ENCODE measurements at places on chromosomes 1 and 21.

DNA sequence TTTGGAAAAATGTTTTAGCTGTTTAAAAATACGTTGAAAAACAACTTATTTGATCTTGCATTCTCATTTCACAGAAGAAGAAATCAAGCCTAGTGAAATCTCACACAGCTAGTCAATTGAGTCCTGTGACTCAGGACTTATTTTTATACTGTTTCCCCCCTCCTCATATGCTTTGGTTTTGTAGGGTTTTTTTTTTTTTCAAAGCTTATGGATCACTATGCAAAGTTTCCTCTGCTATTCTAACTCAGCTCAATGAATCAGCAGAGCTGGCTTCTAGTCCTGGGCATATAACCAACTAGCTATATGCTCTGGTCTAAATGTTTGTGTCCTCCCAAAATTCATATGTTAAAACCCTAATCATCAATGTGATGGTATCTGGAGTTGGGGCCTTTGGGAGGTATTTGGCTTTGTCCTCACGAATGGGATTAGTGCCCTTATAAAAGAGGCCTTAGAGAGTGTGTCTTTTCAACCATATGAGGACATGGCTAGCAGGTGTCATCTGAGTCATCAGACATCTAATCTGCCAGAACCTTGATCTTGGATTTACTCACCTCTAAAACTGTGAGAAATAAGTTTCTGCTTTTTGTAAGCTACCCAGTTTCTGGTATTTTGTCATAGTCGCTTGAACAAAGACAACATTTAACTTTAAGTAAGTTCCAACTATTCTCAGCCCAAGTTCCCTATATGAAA lies 317.2 kb upstream of the C1orf87 start:
- no peak for DNase-seq

- DNase-seq = no peak
These were observed 8.1 kb upstream of the EPHB2 start for GRCh38 chr1:22702296-22703085.

- DNase-seq = no peak
These were observed 5.8 kb downstream of the ABCB10 start for GRCh38 chr1:229552732-229553131.

DNA sequence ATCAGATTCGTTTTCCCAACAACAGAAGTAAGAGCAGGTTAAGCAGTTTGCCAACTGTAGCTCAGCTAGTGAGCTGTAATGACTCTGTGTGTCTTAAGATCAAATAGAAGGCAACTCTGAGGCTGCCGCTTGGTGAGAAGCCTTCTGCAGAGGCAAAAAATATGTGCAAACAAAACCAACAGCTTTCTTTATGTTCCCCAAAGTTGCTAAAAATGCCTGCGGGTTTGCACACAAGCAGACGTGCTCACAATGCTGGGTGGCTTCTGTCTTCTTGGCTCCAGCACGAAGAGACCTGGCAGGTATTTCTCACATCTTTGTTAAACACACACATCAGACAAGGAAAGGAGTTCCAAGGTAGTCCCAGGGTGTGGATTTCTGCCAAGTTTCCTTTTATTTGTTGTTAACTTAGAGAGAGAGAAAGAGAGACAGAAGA lies 158.9 kb upstream of the JUN start:
- DNase-seq = no peak

- DNase-seq = peak; percentile 20
These were observed 31.9 kb upstream of the RGS21 start for GRCh38 chr1:192284927-192285326.

DNA sequence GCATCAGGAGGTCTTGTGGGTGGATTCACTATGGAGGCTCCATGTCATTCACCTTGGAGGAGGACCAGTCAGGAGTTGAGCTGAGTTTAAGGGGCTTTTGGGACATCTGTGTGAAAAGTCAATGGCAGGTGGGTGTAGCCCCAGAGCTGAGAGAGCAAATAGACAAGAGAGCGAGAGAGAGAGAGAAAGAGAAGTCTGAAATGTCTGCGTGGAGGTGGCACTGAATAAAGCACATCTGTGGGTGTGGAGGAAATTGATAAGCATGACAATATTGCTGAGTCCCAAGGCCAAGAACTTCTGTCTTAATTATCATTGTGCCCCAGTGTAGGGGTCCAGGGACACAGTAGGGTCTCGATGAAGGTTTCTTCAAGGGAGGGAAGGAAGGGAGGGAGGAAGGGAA lies 79.5 kb upstream of the VAMP3 start:
- DNase-seq = no peak

GRCh38 chr1:78549891-78550290 lies 59.1 kb downstream of the PTGFR start:
- no peak for DNase-seq

- no peak for DNase-seq
These were observed 30.7 kb upstream of the SLC19A1 start for GRCh38 chr21:45572783-45573451.

- peak; percentile 43 for DNase-seq
These were observed 30.0 kb upstream of the ACP6 start for GRCh38 chr1:147700042-147701006.

- peak; percentile 11 for DNase-seq
These were observed 64.1 kb upstream of the RNPC3 start for GRCh38 chr1:103461161-103462105.

DNA sequence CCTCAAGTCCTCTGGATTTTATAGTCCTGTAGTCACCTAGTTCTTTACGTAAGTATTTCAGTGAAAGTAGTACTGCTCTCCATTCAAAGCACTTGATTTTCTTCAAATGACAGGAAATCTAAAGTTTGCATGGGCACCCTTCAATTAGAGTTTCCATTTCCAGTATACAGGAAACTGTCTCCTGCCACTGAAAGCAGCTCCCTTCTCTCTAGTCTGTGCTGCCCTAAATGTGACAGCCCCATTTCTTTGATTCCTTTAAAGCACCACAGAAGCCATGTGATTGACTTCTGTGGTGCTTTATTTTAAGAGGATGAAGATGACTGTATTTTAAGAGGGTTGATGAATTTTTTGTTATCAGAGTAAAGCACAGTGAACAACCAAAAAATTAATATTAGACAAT lies 226.1 kb downstream of the DNAH14 start:
- no peak for DNase-seq

DNA sequence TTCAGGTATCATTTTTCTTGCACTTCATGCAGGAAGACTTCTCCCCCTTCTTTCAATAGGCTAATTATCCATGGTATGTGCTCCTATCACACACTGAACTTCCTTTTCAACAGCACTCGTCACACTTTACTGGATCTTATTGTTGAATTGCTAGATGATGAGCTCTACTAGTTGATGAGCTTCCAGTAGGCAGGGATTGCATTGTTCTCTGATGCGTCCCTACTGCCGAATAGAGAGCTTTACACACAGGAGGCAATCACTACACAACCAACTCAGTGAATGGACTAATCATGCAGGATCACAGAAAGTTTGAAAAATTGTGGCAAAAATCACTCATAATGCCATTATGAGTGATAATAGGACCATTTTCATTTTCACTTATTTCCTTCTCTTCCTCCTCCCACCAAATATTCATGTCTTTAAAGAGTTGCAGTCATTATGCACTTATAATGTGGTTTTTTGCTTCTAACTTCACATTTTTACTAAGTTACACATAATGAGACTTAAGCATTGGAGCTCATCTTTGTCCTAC lies 128.1 kb upstream of the ZNF648 start:
- DNase-seq = no peak

DNA sequence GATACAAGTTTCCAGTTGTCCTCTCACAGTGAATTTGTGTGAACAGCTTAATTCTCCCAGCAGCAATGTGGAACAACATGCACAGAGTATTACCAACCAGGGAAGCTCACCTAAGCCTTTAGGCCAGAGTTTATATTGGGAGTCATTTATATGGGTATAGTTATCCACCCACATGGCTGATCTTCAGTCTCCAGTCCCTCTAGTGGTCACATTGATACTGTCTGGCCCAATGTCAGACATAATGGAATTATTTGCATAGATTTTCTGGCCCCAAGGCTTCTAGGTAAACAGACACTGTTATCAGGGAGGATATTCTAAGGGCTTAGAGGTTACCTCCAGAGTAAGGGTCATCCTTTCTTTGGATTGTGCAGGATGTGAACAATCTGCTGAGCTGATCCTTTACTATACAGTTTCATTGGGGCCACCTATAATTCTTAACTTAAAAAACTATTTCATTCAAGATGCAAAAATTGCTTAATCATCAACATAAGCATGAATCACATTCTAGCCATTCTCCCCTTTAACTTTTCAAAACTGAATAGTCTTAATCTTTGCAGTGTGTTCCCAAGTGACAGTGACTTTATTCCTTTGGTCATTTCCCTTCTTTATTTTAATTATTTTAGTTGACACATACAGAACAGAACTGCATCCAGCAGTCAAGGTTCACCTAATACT lies 210.9 kb downstream of the LTN1 start:
- peak; percentile 11 for DNase-seq

GRCh38 chr1:2973601-2974593 lies 47.4 kb upstream of the ACTRT2 start:
- no peak for DNase-seq

- no peak for DNase-seq
These were observed 35.3 kb downstream of the RERE start for GRCh38 chr1:8782001-8782620.

GRCh38 chr1:104946558-104947210 lies 1197.0 kb downstream of the AMY1C start:
- no peak for DNase-seq

DNA sequence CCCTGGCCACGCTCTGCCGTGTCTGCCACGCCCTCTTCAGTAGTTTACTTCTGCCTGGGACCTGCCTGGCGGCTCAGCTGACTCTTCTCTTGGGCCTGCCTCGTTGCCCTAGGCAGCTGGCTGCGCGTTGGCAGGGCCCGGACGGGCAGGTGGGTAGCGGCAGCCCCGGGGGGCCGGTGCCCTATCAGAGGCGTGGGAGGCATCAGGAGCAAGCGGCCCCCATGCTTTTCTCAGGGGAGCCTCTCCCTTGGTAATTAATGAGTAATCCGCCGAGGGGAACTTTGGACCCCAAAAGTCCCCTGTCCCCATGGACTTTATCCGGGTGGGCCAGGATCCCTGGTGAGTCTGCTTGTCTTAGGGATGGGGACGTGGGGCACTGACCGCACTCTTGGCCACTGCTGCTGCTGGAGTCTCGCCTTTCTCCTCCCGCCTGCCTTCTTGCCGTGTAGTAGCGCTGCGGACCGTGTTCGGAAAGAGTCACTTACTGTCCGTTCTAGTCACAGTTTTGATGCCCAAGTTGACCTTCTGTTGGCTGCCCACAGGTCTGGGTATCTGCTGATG lies 22.7 kb downstream of the SKI start:
- no peak for DNase-seq

DNA sequence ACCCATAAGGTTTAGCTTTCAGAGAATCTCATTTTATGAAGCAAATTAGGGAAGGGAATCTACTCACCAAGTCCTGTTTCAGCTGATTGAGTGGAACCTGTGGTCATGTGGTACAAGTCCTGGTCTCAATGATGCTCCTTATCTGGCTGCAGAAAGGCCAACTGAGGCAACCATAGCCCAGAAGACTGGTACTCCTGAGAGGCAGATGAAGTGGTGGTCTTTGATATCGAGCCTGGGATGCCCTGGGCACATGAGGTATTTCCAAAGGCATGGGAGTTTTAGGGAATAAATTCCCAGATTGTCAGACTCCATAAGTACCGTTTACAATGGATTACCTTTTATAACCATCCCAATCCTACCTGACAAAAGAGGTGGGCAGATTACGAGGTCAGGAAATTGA lies 3.3 kb downstream of the MX1 start:
- DNase-seq = no peak

DNA sequence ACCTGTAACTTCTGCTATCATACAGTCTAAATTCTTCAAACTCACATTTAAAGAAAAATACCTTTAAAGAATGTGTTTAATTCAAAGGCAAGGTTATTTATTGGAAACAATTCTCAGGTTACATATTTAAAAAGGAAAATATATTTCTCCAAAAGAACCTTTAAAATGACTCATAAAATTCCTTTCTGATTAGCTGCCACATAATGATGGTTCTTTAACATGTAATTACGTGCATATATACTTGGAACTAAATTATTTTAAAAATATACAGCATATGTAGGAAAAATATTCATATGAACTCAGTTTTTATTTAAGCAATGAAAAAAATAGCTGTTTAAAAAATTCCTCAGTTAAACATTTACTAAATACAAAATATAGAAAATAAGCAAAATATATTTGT lies 173.6 kb downstream of the COP1 start:
- DNase-seq = no peak

DNA sequence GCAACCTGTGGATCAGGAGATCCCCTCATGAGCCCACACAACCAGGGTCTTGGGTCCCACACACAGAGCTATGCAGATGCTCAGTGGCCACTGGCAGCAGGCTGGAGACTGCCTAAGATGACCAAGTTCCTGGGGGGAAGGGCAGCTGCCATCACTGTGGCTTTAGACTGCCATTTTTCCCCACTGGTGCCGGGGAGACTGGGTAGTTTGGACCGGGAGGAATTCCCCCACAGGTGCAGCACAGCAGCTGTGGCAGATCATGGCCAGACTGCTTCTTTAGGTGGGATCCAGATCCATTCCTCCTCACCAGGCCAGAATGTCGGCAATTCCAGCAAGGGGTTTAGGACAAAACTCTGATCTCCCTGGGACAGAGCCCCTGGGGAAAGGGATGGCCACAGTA lies 45.7 kb upstream of the HIVEP3 start:
- DNase-seq = no peak

DNA sequence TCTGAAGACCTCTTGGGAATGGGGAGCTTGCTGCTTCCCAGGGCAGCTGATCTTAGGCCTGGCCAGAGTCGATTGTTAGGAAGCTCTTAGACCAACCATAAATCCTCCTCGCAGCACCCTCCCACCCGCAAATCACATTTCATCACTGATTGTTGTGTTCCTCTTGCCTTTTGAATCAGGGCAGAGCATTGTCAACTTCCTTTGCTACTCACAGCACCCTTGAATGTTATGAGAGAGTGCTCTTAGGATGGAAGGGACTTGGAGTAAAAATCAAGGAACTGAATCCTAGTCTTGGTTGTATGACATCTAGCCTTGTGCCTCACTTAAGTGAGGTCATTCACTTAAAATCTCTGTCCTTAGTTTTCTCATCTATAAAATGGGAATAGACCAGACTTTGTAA lies 3.0 kb downstream of the VASH2 start:
- no peak for DNase-seq

DNA sequence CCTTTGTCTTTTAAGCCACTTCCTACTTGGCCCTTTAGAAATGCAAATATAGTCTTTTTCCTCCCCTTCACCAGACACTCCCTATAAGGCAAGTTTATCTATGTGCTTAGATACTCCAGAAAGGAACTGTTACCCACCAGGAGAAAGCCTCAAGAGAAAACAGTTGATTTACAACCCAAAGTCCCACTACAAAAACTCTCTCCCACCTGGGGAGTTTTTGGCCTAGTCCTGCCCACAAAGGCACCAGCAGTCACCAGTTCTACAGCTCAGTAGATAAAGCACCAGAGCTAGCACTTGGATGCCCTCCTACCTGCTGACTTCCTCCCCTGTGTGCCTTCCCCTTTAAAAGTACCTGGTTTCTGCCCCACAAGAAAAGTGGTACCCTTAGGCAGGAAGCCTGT lies 27.7 kb upstream of the HAO2 start:
- DNase-seq = no peak

All from KBM-7 (cell line).